Activated naive CD4-positive, alpha-beta T cell treated with anti-CD3 and anti-CD28 coated beads, Interleukin-2, amount 50 U/mL, for 16 hours (primary cell): ENCODE measurements at places on chromosomes 4 and X.

GRCh38 chrX:107849747-107850421 lies 24.2 kb downstream of the MID2 start:
- DNase-seq, result no peak

GRCh38 chrX:54794028-54794427 lies 4.0 kb downstream of the ITIH6 start:
- no peak for DNase-seq

DNA sequence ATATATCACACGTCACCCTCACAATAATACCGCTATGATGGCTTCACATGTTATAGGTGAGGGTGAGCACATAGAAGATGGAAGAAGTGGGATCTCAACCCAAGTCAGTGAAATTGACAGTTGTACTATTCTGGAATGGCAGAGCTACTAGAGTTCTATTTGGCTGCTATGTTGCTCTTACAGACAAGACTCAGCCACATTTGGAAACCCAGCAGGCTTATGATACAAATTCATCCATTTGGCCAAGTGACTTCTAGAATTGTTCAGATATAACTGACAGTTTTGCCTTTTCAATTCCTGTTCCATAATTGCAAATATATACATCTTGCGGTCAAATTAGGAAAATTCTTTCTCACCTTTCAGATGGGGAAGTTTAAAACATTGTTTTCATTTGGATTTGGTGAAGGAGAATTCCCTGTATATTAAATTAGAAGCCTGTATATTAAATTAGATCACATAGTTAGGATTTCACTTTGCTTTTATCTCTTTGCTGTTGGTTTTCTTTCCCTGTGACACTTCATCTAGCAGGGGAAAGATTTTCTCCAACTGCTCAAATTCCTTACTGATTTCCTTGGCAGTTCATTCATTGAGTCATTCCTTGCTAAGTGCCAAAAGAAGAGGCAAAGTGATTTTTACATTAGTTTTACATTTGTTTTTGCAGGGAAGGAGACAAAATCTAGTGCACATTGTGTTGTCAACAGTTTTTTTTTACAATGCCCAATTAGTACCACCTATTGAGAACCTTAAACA lies 120.6 kb upstream of the TBC1D9 start:
- no peak for DNase-seq

DNA sequence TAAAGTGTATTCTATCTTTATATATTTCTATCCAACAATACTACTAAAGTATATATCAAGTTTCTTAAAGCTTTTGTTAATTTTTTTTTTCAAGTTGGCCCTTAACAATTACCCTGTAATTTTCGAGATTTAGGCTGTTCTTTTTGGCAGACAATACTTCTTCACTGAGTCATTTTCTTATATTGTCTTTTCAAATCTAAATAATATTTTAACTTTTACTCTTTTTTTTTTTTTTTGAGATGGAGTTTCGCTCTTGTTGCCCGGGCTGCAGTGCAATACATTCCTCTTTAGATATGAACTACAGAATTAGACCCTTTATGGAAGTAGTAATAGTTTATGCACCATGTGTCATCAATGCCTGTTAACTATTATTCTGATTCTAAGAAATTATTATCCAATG lies 120.7 kb downstream of the GLRA3 start:
- no peak for DNase-seq

- DNase-seq, result no peak
Observed at GRCh38 chr4:13244444-13244843, 239.7 kb downstream of the RAB28 start.

GRCh38 chr4:87738483-87738882 lies 60.9 kb upstream of the IBSP start:
- DNase-seq, result no peak

DNA sequence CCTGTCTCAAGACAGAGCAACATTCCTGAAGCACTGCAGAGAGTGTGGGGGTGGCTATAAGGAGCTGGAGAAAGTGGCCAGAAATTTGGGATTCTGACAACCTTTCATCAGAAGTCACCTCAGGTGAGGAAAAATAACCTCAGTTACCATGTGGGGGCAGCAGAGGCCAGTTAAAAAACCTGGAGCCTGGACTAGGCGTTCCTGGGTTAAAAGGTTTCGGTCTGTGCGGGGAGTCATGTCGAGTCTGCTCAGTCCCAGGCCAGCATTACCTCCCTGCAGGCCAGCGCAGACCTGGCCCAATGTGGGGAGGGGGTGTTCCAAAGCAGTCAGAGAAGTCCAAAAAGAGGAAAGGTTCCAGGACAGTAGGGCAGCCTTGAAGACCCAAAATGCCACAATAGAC lies 10.9 kb upstream of the NALF2 start:
- DNase-seq, result peak; percentile 39

DNA sequence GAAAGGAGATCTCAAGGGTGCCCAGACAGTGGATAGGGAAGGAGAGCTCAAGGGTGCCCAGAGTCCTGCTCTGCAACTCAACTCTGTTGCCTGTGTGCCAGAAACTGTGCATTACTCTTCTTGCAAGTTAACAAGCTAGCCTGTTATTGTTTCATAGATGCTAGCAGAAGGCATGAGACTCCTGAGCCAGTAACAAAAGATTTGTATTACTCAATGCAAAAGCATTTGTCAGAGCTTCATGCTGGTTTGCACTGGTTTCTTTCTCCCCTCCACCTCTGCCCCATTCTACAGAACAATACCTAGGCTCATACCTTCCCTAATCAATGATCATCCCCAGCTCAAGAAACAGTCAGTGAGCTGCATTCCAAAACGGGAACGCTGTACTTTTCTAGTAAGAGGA lies 124.5 kb upstream of the NEIL3 start:
- DNase-seq, result no peak

- DNase-seq, result no peak
Observed at GRCh38 chr4:81227138-81227537, 12.1 kb upstream of the PRKG2 start.

GRCh38 chrX:153333821-153334653 lies at the start of gene ZNF275:
Gene ZNF275 (plus strand): TSS chrX:153334153. CDS start chrX:153336680, 2,527 bp downstream.
- peak; percentile 79 for DNase-seq

DNA sequence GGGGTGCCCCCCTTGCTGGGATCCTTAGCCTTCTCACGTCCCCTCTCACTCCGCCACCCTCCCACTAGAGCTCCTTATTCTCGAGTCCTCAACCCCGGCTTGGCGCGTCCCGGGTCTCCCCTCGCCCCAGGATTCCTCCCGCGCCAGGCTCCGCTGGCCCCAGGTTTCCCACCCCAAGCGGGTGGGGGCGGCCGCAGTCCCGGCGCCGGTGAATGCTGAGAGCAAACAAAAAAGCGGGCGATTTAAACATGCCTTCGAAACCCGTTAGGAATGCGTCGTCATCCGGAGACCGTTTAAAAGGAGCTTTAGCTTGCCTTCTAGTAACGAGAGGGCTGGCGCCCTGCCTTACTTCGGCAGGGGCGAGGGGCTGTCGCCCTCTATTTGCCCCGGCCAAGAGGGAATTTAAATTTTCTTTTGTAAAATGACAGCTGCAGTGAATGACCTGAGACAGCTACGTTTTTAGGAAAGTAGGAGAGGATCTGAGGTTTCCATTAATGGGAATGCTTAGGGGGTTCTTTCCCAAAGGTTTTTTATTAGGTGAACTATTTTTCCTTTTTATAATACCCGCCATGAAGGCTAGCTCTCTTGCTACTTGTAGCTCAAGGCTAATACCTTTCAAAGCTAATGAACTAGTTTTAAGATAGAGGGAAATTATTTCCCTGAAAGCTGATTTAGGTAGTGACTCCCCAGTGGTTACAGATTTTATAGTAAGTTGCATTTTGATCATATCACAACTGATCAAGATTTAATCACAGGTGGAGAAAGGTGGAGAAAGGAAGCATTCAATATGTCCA lies 3.1 kb downstream of the JADE1 start:
- peak; percentile 38 for DNase-seq

DNA sequence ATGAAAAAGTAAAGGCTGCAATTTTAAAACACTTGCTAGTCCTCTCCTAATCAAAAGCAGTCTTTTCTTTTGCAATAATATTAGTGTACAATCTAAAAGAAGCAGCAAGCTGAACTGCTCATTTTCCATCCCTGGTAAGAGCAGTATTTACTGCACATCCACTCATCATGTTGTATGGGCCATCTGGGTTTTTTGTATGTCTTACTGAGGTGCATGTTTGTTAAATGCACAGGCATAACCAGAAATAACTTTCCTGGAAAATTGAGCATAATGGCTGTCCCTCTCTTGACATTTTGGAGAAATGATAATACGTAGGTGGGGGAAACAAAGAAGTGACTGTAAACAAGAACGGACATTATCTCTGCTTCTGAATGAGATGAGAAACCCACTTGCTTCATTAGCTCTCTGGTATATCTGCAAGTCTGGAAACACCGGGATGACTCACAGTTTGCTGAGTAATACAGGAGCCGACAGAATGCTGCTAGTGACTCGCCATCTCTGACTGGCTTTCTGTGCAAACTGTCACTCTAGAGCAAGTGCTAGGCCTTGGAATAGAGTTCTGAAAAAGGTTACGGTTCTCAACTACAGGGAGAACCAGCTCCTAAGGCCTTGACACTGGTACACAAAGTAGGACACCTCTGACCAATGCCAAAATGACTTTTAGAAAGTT lies 85.7 kb upstream of the MTM1 start:
- DNase-seq, result peak; percentile 60

DNA sequence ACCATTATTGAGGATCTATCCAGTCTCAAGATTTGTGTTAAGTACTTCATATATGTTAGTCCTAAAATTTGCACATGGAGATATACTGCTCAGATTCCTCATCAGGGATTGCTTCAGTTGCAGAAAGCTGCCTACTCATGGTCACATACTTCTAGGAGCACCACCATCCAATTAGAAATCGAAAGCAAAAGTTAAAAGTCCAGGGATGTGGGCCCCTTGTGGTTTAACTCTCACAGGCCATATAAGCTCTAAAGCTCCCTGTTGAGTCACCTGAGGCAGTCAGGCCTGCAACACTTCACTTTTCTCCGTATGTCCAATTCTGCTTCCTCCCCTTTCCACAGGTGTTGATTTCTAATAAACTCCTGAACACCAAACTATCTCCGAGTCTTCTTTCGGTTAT lies 84.2 kb downstream of the CNOT6L start:
- no peak for DNase-seq

DNA sequence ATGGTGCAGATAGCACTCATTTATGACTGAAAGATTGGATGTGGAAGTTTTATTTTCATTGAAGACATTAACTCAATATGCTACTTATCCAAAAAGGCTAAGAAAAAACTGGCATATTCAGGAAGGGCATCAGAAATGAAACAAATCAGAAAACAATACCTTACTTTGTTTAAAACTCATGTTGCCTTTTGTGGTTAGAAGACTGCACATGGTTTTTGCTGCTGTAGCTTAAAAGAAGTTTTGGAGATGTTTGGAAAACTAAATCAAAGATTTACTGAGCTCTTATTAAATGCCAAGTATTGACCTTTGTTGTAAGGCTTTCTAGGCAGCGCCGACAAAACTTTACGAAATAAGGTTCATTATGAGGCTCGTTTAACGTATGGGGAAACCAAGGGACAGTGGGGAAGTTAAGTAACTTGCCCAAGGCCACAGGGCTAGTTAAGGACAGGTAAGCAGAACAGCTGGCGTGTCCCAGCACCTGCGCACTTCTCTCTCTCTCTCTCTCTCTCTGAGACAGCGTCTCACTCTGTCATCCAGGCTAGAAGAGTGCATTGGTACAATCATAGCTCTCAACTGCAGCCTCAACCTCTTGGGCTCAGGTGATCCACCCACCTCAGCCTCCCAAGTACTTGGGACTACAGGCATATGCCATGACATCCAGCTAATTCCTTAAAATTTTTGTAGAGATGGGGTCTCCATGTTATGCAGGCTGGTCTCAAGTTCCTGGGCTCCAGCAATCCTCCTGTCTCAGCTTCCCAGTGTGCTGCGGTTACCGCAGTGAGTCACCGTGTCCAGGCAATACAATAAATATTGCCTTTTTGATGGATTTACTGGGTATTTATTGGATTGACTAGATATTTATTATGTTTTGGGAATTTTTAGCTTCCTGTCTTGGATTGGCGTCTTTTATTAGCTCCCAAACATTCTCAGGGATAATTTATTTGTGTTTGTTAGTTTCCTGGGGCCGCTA lies 16.1 kb downstream of the LRP2BP start:
- no peak for DNase-seq

- no peak for DNase-seq
Observed at GRCh38 chrX:125293850-125294780, 25.6 kb upstream of the TEX13C start.

DNA sequence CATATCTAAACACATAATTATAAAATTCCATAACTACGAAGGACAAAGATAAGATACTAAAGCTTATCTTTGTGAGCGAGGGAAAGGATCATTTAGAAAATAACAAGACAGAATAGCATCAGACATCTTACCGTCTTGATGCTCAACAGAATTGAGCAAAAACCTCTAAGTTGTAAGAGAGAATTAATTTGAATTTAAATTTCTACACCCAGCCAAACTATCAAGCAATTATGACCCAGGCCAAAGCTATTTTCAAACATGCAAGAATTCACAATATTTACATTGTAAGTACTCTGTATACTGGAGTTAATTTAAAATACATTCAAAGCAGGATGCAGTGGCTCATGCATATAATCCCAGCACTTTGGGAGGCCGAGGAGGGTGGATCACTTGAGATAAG lies 16.5 kb downstream of the CLOCK start:
- DNase-seq, result no peak

DNA sequence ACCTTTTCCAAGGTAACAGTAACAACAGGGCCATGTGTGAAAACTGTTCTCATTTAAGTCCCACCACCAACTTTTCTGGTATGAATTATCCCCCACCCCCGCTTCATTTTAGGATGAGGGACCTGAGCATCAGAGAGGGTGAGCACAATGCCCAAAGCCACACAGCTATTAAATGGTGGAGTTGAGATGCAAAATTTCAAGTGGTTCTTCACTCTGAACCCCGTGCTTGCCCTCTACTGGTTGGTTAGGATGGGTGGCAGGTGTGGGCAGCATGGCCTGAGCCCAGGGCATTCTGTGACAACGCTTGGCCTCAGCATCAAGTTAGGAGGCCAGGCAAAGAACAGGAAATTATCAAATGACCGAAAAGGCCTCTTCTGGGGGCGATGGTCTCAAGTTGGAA lies 33.5 kb downstream of the MED28 start:
- DNase-seq, result no peak

GRCh38 chrX:15816886-15817285 lies 26.6 kb downstream of the ZRSR2 start:
- DNase-seq, result no peak

DNA sequence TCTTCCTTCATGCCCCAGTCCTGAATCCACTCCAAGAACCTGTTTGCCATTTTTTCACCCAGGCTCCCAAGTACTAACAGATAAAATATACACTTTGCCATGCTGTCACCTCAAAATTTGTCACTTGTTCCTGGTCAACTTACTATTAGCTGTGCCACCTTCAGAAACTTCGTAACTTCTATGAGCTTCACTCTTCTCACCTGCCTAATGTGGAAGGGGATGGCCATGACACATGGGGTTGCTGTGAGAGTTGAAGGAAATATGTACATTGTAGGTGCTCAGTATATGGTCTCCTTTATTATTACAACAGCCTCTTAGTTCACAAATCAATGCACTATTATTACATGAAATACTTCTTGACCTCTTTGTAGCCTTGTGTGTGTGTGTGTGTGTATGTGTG lies 10.4 kb downstream of the TMSB4X start:
- no peak for DNase-seq
